ENCODE measurements at places on chromosomes 4 and X.

DNA sequence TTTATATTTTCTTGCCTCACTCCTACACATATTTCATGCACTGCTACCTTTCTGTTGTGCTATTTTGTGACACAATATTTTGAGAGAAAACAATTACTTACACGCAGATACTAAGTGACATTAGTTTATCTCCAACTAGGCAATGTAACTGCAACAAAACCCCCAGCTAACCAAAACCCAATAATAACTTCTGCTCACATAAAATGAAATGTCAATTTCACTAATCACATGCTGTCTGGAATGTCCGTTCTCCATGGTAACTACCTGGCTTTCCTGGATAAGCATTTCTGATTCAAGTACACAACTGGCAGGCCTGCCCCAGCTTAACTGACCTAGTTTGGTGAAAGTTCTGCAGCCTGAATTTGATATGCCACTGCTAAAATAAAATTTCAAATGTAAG, 313.5 kb downstream of the TMA16 start:
- DNase-seq, result no peak

DNA sequence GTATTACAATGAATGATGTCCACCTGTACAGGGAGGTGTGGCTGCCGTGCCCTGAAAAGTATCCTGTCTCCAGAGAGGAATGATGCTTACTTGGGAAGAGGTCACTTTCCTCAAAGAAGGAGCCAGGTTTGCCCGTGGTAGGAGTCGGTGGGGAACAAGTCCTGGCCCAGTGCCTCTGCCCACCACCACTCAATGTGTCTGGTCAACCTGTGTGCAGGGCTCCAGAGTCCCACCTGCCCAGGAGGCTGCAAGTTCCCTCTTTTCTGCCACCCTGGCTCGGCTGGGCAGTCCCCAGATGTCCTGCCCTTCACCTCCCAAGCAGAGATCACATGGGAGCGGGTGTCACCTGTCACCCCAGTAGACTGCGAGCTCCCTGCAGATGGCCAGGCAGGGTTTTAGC, 75.4 kb upstream of the C4orf50 start:
- DNase-seq, result no peak

- no peak for DNase-seq
Measured at GRCh38 chr4:85496126-85496849, 21.3 kb downstream of the ARHGAP24 start.

GRCh38 chr4:128758314-128758922, 51.1 kb upstream of the JADE1 start:
- no peak for DNase-seq

- DNase-seq, result no peak
Measured at GRCh38 chr4:39510348-39510929, 16.8 kb downstream of the UGDH start.

- no peak for DNase-seq
Measured at GRCh38 chr4:87965501-87965975, 10.0 kb upstream of the SPP1 start.

- DNase-seq, result peak; percentile 46
Measured at GRCh38 chr4:162163892-162164759, at the start of gene FSTL5. TSS of gene FSTL5 (minus strand) at chr4:162164000. CDS start at chr4:162111396, 52,604 bp downstream.

- no peak for DNase-seq
Measured at GRCh38 chr4:174118171-174118570, 165.3 kb downstream of the FBXO8 start.

GRCh38 chr4:106914223-106914622, 121.9 kb downstream of the DKK2 start:
- DNase-seq, result no peak

DNA sequence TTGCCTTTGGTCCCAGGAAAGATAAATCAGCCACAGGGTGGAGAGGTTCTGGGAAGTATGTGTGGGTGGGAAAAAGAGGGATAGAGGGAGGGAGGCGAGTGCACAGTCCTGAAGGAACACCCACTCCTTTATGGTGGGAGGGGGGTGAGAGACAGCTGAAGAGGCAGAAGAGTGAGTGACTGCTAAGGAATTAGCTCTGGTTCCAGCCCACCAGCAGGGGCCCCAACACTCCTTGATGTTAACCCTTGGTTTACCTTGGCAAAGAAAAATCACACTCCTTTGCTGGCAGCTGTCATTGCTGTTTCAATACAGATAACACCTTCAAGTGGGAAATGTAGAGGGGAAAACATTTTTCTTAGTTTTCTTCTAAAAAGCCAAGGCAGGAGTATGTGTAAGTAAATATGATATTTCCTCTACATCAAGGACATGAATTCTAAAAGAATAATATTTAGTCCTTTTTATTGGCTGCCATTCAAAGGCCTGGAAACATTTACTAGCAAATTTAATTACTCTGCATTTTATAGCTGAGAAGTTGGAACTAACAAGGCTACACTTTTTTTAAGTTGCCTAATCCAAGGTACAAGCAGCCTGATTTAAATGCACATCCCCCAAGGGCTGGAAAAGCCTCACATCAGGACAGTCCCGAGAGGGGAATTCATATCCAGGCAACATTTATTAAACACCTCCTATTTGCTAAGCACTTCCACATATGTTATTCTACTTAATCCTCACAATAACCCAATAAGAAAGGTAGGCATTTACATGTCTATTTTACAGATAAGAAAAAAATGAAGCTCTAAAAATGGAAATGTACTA, 81.7 kb downstream of the HS6ST2 start:
- no peak for DNase-seq

DNA sequence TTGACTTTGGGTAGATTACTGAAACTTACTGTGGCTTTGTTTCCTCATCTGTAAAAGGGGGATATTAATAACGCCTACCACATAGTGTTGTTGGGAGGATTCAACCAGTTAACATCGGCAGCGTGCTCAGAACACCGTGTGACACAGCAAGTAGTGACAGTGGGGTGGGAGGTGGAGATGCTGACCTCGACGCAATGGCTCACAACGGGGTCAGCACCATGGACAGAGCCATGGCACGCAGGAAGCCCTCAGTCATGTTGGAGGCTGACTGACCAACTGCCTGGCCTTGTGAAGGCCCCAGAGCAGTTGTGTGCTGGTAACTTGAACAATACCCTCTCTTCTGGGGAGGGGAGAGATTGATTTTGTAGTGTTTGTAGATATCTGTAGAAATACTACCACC, 93.2 kb downstream of the WFS1 start:
- DNase-seq, result peak; percentile 29

- DNase-seq, result no peak
Measured at GRCh38 chr4:23058165-23058776, 365.5 kb downstream of the GBA3 start.

GRCh38 chrX:106608016-106608415, 3.8 kb upstream of the RADX start:
- no peak for DNase-seq

DNA sequence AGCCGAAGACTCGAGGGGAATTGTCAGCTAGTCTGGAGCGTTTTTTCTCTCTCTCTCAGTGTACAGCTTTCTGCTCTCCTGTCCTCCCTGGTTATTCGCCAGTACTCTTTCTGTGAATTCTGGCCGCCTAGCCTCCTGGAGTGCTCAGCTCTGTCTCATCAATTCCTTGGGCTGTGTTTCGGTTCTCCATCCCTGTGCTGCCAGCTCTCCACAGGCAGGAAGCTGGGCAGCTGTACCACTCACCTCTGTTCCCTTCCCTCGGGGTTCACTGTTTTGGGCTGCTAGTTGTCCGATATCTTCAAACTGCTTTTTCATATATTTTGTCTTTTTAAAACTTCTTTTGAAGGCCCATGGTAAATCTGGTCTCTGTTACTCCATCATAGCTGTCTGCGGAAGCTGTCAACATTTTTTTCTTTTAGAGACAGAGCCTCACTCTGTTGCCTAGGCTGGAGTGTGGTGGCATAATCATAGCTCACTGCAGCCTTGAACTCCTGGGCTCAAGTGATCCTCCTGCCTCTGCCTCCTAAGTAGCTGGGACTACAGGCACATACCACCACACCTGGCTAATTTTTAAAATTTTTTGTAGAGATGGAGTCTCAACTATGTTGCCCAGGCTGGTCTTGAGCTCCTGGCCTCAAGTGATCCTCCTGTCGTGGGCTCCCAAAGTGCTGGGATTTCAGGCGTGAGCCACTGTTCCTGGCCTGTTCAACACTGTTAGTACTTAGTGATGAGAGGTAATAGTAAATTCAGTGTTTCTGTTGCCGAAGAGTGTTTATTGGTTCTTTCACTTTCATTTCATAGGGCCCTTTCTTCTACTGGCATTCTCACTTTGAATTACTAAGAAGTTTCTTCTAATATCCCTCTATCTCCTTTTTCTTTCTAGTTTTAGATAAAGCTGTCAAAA, 18.6 kb downstream of the ZCCHC4 start:
- DNase-seq, result no peak

DNA sequence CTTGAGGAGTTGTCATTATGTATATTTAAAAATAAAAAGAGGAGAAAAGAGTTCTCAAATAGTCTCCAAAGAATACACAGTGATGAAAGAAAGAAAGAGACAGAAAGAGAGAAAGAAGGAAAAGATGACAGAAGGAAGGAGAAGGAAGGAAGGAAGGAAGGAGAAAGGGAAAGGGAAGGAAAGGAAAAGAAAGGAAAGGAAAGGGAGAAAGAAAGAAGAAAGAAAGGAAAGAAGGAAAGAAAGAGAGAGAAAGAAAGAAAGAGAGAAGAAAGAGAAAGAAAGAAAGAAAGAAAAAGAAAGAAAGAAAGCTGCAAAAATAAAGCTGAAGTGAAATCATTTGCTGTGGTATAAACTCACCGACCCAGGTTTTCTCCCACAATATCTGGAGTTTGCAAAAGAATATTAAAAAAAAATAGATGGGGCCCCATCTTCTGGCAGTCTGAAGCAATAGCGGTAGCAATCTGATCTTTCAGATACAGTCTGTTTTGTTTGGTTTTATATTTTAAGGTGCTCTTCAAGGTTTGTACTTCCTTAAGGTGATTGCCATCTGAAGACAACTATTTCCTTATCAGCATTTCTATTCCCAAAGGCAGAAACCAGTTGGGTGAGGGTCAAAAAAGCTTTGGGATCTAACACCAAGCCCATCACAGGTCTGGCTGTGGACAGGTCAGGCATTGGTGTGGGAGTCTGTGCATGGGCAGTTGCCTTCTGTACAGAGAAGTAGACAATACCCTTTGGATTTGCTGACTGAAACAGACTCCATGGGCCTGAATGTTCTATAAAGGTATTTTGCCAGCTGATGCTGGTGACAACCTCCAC, 160.4 kb downstream of the CPEB2 start:
- DNase-seq, result no peak

DNA sequence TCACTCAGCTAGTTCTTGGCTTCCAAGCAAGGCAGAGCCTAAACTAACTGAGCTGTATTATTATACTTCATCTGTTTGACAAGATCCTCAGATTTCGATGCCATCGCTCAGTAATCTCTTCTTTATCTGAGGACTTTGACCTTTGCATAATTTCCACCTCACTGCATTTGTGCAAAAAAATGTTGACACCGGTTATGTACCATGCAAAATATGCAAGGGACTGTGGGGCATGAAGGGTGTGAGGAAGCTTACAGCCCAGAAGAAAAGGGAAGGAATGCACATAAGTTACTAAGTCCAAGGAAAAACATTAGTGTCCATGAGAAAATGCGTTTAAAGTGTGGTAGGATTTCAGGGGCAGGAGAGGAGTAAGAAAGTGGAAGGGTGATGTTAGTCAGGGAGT, 295.4 kb downstream of the PACRGL start:
- DNase-seq, result no peak

- DNase-seq, result peak; percentile 44
Measured at GRCh38 chr4:183588169-183588675, 70.8 kb downstream of the RWDD4 start.

DNA sequence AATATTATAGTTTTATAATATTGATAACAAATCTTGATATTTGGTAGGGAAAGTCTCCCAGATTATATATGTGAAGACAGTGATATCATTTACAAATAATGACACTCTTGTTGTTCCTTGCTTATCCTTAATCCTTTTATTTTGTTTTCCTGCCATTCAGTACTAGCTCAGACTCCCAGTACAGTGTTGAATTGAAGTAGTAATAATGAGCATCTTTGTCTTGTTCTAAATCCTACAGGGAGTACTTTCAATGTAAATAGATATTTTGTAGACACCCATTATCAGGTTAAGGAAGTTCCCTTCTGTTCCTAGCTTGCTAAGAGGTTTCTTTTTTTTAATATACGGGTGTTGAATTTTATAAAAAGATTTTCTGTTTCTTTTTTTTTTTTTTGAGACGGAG, 33.0 kb downstream of the WWC2 start:
- DNase-seq, result no peak

DNA sequence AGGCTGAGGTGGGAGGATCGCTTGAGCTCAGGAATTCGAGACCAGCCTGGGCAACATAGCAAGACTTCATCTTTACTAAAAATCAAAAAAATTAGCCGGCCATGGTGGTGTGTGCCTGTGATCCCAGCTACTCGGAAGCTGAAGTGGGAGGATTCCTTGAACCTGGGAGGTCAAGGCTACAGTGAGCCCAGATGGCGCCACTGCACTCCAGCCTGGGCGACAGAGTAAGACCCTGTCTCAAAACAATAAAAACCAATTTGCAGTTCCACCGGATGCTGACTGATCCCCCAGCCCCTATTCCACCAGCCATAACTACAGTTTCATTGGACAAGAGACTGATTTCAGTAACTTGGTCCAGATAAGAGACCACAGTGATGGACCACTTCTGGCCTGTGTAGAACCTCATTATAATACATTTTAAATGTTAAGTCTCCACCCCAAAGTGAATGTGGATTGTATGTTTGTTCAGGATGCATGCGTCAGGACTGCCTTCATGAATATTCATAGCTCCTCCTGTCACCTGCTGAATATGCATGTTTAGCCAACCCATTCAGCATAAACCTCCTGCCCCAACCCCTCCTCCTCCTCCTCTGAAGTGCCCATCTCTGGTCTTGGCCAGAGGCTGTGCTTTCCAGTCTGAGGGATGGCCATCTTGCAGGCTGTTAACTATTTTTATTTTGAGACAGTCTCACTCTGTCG, 2.3 kb upstream of the SLBP start:
- DNase-seq, result no peak

GRCh38 chr4:17758485-17758884, 22.9 kb downstream of the FAM184B start:
- DNase-seq, result no peak

GRCh38 chrX:120446498-120446897, 22.6 kb downstream of the LAMP2 start:
- no peak for DNase-seq

- no peak for DNase-seq
Measured at GRCh38 chr4:60463857-60464502, 736.1 kb upstream of the ADGRL3 start.

DNA sequence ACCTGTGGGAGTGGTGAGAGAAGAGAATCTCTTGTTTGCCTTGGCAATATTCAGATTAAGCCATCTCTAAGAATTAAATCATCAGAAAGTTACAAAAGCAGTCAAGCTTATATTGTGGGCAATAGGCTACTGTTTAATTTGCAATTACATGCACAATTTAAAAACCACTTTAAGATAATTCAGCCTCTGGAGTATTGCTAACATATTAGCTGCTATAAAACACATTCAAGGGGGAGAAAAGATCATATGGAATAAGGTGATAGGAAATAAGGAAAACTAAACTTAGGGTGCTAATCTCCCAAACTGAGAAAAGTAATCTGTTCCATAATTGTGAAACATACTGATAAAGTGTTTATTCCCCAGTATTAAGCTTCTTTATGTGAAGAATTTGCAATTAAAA, 103.9 kb downstream of the ARAP2 start:
- DNase-seq, result no peak

- no peak for DNase-seq
Measured at GRCh38 chr4:138192113-138192512, 50.0 kb downstream of the SLC7A11 start.
